ENCODE measurements at places on chromosomes 5 and 9.
A peak's percentile ranks its signal among the peaks of the same experiment; 100 is the strongest.

- no peak for DNase-seq
Observed at GRCh38 chr5:180817893-180818674, 15.5 kb upstream of the MGAT1 start.

GRCh38 chr5:109412981-109413402, 3.2 kb upstream of the PJA2 start:
- no peak for DNase-seq

DNA sequence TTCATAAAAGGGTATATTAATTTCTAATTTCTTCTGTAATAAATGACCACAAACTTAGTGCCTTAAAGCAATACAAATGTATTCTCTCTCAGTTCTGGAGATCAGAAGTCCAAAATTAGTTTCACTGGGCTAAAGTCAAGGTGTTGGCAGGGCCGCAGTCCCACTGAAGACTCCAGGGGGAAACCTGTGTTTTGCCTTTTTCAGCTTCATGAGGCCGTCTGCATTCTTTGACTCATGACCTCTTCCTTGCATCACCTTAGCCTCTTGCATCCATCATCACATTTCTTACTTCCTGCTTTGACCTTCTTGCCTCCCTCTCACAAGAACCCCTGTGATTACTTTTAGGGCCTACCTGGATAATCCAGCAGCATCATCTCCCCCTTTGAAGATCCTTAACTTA, 42.0 kb upstream of the ALDH1B1 start:
- no peak for DNase-seq

DNA sequence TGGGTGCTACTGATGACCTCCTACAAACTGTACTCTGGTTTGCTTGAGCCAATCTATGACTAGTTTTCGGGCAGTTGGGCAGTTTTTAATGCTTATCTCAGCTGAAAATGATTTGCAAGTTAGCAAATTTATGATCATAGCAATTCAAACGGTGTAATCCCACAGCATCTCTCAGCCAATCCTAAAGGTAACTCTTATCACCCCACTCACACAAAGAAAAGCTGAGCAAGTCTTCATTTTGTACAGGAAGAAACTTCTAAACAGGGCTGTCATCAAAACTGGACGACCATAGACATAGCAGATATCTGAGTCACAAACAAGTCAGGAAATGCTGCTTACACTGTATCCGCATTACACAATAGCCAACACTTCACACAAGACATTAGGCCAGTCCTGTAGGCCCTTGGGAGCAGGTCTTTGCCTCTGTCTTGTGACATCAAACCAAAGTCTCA, 2.6 kb upstream of the ENC1 start:
- DNase-seq, result no peak

GRCh38 chr5:142106061-142106460, 2.5 kb upstream of the NDFIP1 start:
- no peak for DNase-seq

GRCh38 chr5:7493081-7493480, 97.1 kb downstream of the ADCY2 start:
- no peak for DNase-seq

DNA sequence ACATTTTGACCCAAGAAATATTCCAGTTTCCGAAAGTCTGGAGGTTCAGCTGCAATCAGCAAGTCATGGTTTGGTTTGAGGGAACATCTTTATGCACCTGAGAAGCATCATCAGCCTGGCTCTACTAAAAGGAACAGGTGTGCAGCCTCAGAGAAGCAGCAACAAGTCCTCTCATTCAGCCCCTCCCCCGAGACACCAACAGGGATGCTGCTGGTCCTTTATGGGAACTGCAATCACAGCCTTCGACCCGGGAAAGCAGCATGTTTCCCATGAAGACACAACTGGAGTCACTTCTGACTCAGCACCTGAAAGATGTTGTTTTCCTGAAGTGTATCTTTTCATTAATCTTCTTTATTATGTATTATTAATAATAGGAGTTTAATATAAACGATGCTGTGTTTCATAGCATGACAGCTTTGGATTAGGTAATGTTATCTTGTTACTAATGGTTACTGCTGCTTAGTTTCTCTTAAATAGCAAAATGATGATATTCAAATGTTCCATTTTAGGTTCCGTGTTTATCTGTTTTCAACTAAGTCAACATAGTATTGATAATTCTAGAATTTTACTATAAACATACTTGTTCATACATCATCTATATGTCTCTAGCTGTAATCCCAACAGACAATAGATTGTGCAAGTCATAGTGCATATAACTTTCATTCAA, 15.6 kb upstream of the NREP start:
- no peak for DNase-seq

DNA sequence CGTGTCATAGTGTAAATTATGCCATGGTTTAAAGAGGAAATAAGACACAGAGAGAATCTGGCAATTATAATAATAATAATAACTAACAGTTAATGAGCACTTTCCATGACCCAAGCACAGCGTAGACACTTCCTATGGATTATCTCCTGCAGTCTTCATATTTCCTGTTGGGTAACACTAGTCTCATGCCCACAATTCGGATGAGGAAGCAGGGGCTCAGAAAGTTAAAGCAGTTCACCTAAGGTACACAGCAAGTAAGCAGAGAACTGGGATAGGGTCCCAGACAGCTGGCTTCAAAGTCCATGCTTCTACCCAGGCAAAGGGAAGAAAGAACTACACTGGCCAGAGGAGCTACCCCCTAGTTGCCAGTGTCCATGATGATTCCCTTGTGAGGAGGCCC, 27.9 kb upstream of the TGFBI start:
- no peak for DNase-seq

GRCh38 chr5:15693933-15694332, 194.0 kb downstream of the FBXL7 start:
- DNase-seq, result no peak

DNA sequence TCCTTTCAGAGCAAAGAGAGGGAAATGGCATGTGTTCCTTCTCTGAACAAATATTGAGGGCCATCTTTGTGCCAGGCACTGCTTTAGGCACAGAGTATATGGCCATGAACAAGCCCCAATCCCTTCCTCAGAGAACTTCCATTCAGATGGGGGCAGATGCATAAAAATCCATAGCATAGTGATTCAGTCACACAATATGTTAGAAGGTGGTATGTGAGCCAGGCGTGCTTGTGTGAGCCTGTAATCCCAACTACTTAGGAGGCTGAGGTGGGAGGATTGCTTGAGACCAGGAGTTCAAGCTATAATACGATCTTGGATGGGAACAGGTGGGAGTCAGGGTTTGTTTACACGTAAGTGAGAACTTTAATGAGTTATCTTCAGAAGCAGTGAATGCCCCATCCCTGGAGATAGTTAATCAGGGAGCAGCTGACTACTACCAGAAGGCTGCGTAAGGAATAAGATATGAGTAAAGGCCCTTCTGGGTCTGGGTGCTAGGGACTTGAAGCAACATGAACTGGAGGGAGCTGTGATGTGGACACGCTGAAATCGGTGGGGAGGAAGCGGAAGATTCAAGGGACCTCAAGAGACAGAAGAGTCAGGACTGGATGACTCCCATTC, 27.1 kb downstream of the NANS start:
- DNase-seq, result no peak

- DNase-seq, result no peak
Observed at GRCh38 chr5:51484326-51484725, 101.1 kb downstream of the ISL1 start.

- DNase-seq, result peak; percentile 87
Observed at GRCh38 chr9:91727316-91727861, 222.6 kb downstream of the ROR2 start.

DNA sequence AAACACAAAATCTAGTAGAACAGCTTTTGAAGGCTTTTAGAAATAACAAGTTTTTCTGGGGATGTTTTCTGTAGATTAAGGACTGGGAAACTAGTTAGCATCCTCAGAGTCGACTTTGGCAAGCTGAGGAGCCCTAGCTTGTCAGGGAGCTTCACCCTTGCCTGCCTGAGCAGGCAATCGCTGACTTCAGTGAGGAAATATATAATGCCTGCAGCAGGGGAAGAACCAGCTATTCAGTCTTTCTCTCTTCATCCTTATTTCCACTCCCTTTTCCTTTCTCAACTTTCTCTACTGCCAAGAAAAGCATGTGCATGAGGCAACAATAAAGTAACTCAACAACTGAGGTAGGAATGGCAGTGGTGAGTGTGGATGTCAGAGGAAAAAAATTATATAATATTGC, 54.7 kb downstream of the PLK2 start:
- DNase-seq, result no peak

- DNase-seq, result no peak
Observed at GRCh38 chr9:70600506-70600905, 186.0 kb upstream of the KLF9 start.

DNA sequence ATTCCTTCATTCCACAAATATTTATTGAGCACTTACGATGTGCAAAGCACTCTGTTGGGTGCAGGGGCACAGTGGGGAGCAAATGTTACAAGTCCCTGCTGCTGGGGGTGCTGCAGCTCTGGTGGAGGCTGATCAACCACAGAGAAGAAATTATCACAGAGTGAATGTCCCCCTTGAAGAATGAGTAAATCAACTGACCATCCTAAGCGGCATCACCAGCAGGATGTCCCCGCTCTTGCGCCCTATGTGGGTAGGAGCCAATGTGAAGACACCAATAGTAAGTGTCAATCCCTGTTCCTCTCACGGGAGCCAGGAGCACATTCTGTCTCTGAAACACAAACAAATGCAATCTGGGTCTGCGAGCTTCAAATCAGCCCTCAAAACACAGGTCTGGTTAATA, 47.4 kb upstream of the TBC1D9B start:
- no peak for DNase-seq

- no peak for DNase-seq
Observed at GRCh38 chr5:82924226-82925060, 152.8 kb downstream of the TMEM167A start.

GRCh38 chr5:43646992-43647391, 44.0 kb downstream of the NNT start:
- no peak for DNase-seq

DNA sequence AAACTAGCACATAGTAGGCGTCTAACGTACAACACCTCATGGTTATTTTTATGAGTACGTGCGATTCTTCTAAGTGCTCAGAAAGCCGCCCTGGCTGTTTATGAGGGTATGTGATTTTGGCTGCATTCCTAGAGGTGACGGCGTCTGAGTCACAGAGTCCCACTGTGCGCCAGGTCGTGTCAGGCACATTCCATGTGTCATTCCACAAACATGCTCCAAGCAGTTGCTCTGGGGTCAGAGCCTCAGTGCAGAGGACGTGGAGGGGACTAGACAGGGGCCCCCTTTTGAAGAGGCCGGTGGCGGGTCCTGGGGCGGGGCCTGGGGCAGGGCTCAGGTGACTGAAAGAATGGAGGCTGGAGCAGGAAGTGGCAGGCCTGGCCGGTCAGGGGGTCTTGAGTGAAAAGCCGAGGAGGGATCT, 51.9 kb downstream of the NEK6 start:
- no peak for DNase-seq

DNA sequence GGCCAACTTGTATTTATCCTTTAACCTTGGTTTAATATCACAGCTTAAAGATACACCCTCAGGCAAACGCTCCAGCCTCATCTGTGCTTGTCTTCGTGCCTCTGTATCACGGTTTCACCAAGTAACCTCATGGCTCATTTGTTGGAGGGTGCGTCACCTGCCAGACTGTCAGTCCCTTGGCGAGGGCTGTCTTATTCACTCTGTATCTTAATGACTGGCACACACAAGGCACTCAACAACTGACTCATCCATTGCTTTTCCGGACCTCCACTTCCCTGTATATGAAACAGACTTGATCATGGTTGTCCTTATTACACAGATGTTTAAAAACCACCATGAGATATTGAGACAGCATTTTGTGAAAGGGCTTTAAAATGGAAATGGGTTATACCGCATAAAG, 28.0 kb downstream of the LCP2 start:
- DNase-seq, result no peak

DNA sequence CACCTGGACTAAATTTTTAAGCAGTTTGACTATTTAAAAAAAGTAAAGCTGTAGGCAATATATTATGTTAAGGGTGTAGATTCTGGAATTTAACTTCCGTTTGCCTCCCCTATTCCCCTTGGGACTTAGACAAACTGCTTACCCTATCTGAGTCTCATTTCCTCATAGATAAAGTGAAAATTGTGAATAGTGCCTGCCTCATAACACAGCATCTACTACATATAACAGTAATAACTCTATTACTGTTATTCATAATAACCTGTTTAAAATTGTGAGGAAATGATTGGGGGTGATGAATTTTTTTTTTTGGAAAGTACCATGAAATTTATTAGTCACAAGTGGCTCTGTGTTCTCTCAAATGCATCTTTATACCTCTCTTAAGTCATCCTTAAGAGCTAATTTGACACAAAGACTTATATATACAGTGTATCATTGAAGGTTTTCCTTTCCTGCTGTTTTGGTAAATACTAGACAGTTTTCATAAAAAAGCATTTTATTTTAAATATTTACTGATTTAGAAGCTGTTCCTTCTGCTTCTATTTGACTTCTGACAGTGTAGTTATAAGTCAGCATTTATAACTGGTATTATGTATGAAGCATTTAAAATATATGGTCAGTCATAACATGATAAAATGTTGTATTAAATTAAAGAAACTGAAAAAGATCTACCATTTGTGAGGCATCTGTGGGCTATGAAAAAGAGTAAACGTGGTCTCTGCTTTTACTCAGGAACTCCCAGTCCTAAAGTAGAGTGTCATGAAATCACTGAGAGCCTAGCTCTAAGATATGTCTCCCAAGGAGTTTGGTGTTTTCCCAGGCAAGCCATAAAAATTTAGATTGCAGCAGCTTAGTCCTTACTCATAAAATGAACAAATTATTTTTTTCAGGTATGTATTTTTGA, 46.4 kb downstream of the MCCC2 start:
- no peak for DNase-seq

- no peak for DNase-seq
Observed at GRCh38 chr5:175501759-175502158, 23.4 kb downstream of the SFXN1 start.

DNA sequence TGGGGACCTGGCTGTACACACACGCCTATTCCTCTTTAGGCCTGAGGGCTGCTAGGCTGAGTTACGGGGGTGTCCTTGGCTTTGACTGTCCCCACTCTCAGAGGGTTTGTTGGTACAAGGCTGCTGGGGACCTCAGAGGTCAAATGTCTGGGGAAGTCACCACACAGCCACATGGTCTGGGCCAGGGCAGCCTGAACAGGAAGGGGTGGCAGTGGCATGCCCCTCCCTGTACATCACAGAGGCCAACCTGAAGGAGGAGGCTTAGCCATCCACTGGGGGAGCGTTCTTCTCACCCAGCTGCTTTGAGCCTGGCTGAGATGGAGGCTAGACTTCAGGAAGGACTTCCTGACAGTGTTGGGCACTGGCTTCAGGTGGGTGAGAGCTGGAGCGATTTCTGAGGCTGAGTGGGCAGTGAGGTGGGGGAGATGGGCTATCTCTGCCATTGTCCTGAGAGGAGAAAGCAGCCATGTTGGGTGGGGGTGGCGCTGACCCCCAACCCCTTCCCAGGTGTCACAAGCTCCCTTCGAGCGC, 36.3 kb downstream of the CXXC5 start:
- no peak for DNase-seq

Measured in D721Med (cell line).